ENCODE measurements at places on chromosomes 5 and 9.

DNA sequence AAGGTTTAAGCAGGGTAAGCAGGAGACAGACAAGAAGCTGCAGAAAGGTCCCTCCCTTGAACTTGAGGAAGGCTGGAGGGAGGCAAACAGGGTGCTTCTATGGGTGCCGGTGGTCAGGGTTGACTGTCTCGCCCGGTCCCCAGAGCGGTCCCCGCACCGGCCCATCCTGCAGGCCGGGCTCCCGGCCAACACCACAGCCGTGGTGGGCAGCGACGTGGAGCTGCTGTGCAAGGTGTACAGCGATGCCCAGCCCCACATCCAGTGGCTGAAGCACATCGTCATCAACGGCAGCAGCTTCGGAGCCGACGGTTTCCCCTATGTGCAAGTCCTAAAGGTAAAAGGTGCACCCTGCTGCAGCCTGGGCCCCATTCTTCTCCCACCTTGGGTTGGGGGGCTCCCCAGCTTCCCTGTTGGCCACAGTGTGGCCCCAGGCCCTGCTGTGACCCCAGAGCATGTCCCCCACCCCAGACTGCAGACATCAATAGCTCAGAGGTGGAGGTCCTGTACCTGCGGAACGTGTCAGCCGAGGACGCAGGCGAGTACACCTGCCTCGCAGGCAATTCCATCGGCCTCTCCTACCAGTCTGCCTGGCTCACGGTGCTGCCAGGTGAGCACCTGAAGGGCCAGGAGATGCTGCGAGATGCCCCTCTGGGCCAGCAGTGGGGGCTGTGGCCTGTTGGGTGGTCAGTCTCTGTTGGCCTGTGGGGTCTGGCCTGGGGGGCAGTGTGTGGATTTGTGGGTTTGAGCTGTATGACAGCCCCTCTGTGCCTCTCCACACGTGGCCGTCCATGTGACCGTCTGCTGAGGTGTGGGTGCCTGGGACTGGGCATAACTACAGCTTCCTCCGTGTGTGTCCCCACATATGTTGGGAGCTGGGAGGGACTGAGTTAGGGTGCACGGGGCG is 5.7 kb downstream of the FGFR4 start:
- DNase-seq, result no peak

DNA sequence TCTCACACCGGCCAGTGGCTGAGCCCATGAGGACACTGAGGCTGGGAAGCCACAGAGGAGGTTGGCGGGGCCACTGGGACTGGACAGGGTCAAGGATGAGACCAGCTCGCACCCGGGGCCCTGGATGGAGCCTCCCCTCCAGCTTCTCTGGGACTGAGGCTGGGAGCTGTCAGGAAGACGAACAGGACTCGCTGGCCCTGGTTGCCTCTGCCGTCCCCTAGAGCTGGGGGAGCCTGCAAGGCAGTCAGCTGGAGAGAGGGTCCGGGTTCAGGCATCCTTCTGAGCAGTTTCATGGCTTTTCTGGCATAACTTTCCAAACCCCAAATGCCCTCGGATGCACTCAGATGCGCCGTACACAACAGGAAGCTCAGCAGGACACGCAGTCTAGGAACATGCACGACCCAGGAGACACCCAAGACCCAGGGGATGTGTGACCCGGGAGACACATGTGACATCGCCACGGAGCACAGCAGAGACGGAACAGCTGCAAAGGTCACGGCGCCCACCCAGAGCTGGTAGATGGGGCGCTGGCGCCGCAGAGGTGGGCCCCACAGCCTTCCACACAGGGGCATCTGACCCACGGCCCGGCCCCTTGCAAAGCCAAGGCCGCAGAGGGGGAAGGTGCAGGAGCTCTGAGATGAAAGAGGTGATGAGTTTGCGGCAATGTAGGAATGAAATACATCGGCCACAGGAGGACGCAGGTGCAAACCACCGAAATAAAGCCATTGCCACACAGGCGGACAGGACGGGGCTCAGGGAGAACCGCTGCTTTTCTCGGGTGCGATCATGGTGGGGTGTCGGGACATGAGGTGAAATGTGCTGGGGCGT is 17.1 kb downstream of the TPPP start:
- peak; percentile 47 for DNase-seq

- no peak for DNase-seq
Measured at GRCh38 chr5:18920966-18921365, 1067.0 kb downstream of the CDH18 start.

DNA sequence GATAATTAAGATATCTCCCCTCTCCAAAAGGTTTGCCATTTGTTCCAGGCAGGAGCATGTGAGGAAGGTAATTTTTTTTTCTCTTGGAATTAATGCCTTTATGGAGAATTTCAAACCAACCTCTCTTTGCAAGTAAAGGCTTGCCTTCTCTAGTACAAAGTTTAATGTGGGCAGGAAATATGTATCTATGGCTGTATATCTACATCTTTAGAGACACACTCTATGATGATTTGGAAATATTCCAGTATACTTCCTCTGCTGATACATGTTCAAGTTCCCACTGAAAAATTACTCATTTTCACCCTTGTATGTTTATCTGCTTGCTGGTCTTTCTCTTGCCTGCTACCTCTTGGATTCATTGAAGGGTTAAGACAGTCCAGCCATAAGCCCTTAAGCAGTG is 83.5 kb upstream of the SEMA6A start:
- no peak for DNase-seq

DNA sequence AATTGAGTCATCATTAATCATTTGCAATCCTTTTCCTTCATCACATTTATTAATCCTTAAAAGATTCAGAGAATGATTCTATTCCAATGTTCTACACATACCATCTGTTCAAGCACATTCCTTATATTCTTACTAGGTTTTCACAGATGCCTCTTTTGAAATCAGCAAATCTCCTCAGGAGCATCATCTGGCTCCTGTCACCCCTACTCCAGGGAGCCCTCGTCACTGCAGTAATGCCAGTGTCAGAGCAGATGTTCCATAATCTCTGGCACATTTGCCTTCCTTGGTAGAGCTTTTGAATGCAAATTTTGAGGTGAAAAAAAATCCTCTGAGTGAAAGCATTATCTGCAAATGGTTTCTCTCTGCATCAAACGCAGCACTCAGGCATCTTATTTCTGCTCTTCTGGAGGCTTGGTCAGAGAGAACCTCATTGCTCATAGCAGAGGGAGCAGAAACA is 7.6 kb upstream of the KCNV2 start:
- no peak for DNase-seq

Measured in activated effector memory CD4-positive, alpha-beta T cell treated with anti-CD3 and anti-CD28 coated beads, Interleukin-2, amount 50 U/mL, for 16 hours (primary cell).